NCI-H1048 (cell line): ENCODE measurements at places on chromosomes 3 and 15.

- no peak for DNase-seq
Observed at GRCh38 chr15:23645371-23646164, 2.1 kb downstream of the MAGEL2 start.

DNA sequence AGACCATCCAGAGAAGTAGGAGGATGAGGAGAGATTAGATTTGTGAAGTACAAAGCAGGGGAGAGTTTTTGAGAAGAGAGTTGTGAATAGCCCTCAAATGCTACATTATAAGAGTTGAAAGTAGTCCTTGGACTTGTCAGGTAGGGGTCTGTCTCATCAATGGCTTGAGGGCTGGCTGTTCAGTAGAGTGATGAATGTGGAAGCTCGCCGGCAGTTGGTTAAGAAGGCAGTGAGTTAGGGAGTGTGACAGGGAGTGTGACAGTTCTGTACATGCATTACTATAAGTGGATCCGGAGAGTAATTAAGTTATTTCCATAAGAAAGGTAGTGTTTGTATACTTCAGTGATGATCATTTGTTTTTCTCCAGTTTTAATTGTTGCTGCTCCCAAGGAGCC, 32.5 kb downstream of the SLMAP start:
- DNase-seq, result no peak

GRCh38 chr15:48861813-48862431, 16.0 kb upstream of the EID1 start:
- DNase-seq, result peak; percentile 25

- no peak for DNase-seq
Observed at GRCh38 chr3:42790714-42791229, 13.5 kb downstream of the HIGD1A start.

DNA sequence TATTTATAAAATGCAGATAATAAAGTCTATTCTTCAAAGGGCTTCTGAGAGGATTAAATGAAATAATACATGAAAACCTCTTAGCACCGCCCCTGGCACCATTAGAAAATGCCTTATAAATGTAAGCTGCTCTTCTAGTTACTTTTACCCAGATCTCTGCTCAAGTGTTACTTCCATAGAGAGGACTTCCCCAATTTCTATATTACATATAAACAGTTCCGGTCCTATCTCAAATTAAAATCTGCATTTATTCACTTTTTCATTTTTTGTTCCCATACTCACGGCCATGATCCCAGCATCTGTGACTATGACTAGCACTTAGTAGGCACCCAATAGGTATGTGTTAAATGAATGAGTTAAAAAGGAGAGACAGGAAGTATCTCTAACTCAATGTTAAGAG, 890.9 kb upstream of the CFAP20DC start:
- DNase-seq, result no peak

GRCh38 chr3:144265542-144266100, 294.0 kb downstream of the DIPK2A start:
- no peak for DNase-seq

DNA sequence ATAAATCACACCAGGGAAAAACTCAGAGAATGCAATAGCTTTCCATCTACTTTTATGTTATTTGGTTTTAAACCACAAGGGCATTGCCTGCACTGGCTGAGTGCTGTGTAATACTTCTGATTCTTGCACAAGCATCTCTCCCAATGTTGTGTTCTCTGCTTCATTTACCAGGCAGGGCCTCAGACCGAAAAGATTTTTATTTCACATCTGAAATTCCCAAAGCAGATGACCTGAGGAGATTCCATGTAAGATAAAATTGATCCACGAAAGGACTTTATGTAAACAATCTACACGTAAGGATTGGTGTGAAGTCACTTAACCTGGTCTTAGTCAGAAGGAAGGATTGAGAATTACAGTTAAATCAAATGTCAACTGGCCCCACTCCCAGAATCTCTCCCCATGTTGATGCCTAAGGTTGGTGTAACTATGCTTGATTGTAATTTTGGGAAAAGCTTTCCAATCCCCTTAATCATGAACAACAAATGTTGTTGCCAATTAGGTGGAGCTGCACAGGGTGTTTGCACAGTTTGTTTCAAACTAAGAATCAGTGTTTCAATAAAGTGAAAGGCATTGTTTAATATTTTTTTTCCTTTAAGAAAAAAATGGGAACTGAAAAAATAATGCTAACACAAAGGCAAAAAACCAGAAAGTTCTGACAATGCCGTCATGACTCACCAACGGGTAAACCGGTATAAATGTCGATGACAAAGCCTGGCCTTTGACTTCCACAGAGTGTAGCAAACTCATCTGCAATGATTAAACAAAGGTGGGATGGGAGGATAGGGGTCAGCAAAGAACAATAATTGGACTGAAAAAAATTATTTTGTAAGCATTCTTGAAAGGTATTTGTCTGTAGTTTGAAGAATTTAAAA, 128.6 kb downstream of the DUT start:
- DNase-seq, result no peak
